Renal cortex interstitium (tissue), 15 donors: ENCODE measurements at places on chromosomes 4 and X.
A peak's percentile ranks its signal among the peaks of the same experiment; 100 is the strongest.

DNA sequence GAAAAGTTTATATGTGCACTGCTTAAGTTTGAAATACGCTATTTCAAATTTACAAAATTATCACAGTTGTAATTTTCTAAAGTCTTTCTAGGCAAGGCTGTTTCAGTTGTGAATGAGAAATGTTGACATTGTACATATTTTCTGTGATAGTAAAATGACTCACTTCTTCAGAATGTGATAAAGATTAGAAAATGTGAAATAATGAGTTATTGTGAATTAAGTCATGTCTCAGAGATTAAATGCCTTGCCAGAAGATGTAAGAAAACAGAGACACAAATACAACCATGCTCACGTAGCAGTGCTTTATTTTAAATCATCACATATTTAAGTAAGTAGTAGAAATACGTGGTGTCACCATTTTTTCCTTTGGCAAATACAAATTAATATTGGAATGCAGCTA lies 768 bp downstream of the CLCN4 start:
- DNase-seq, result no peak

GRCh38 chr4:68599150-68599549 lies 23.0 kb upstream of the UGT2B17 start:
- DNase-seq, result no peak

- no peak for DNase-seq
Observed at GRCh38 chr4:7430965-7431695, 3.6 kb downstream of the PSAPL1 start.

GRCh38 chrX:8988446-8988845 lies 45.5 kb downstream of the FAM9B start:
- no peak for DNase-seq

GRCh38 chr4:125360727-125361126 lies 46.0 kb downstream of the FAT4 start:
- DNase-seq, result no peak

GRCh38 chr4:48194971-48195370 lies 60.9 kb upstream of the TXK start:
- no peak for DNase-seq

DNA sequence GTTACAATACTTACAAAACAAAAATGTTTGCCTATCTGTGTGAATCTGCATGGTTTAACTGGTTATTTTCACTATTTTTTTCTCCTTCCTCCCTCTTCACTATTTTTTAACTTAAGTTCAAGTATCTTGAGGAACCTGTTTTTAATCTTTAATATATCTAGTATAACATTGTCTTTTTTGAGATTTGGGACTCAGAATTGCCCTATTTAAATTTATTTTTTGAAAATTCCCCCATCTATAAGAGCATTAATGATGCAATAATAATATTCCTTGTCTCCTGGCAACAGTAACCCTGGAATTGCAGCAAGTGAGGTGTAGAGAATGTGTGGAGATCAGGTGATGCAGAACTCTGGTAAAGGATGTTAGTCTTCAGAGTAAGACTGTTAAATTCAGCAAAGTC lies at the start of gene TENT5D:
Gene TENT5D (plus strand): TSS at position 301 of the 400 bp plus-strand sequence. CDS start 22,093 bp downstream, outside the sequence.
- no peak for DNase-seq

DNA sequence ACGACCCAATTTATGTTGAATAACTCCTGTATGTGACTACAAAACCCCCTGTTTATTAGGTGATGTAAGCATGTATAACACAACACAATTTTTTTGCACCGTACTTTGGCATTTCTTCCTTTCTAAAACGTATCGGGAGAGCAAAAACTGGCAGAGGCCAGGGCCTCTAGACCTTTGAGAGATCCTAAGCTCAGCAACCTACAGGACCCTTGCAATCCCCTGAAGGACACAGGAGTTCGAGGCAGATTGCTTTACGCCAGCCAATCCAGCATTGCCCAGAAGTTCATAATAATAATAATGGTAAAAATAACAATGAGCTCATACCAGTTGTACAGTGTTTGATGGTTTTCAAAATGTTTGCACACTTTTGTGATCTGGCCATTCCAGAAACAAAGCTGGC lies 7.7 kb downstream of the NKX3-2 start:
- no peak for DNase-seq

GRCh38 chr4:122784261-122784660 lies 42.4 kb upstream of the FGF2 start:
- no peak for DNase-seq

DNA sequence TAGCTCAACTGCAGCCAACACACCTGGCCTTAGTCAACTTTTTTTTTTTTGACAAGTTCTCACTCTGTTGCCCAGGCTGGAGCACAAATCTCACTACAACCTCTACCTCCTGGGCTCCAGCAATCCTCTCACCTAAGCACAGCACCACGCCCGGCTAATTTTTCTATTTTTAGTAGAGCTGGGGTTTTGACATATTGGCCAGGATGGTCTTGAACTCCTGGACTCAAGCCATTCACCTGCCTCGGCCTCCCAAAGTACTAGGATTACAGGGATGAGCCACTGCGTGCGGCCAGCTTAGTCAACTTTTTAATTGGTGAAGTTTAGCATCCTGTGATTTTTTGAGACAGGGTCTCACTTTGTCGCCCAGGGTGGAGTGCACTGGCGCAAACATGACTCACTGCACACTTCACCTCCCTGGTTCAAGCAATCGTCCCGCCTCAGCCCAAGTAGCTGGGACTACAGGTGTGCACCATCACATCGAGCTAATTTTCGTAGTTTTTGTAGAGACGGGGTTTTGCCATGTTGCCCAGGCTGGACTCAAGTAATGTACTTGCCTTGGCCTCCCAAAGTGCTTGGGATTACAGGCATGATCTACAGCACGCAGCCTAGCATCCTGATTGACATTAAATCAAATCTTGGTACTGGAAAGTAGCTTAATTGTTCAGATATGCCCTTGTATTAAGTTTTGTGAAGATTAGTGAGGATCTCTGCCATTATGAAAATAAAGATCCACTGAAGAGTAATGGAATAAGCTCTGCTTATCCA lies 8.3 kb downstream of the HNRNPDL start:
- no peak for DNase-seq

- no peak for DNase-seq
Observed at GRCh38 chrX:35561985-35562384, 236.2 kb upstream of the MAGEB16 start.

- DNase-seq, result no peak
Observed at GRCh38 chr4:111031001-111031579, 408.2 kb upstream of the PITX2 start.

DNA sequence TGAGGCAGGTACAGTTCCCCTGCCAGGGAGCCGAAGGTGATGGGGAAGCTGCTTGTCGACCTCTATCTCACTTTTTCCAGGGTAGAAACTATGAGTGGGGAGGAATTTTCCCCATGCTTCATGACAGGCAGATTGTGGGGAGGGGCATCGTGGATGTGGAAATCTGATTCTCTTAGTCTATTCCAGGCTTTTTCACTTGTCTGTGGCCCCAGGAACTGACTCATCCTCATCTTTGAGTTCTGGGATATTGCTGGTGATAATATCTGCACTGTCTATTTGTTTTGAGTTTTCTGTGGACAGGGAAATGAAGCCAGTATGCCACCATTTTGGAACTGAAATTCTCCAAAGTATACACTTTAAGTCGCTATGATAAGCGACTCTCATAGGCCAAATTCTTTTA lies 7.6 kb upstream of the TLR2 start:
- no peak for DNase-seq

GRCh38 chr4:40281913-40282312 lies 53.2 kb upstream of the CHRNA9 start:
- DNase-seq, result no peak

GRCh38 chr4:47597696-47598095 lies 112.6 kb downstream of the ATP10D start:
- no peak for DNase-seq

DNA sequence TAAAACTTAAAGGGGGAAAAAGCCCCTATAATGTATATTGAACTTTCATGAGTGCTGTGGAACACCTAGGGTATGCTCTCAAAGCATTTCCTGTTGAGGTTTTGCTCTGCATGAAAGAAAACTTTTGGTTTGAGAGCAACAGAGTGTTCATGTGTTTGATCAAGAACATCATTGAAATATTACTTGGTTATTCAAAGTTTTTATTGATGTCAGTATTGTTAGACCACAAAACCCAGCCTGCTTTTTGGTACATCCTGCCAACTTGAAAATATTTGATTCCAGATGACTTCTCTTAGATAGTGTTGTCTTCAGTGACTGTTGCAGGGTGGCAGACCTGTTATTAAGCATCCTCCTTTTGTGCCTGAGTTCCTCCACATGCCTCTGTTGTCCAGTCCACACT lies 68.0 kb downstream of the N4BP2 start:
- no peak for DNase-seq

DNA sequence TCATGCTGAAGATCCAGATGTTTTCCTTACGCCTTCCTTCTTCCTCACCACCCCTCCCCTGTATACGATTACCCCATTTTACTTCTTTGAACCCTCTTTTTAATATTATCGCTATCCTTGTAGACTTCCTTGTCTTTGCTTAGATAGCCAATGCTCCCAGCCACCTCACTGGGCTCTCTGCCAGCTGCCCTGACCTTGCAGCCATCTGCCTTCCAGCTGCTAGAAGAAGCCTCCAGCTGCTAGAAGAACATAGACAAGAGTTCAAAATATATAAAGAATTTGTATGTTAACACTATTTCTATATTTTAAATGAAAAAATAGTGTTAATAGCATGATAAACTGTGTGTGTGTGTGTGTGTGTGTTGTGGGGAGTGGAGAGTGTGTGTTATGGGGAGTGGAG lies 374.7 kb downstream of the ANKRD50 start:
- no peak for DNase-seq

DNA sequence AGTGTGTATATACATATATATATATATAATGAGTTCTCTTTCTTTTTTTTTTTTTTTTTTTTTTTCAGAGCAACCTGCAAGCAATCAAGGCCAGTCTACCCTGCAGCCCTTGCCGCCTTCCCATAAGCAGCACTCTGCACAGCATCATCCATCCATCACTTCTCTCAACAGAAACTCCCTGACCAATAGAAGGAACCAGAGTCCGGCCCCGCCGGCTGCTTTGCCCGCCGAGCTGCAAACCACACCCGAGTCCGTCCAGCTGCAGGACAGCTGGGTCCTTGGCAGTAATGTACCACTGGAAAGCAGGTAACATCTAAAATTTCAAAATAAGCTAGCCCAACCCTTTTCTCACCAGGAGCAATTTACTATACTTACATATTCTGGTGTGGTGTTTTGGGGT lies 316.3 kb downstream of the DCTD start:
- no peak for DNase-seq

- DNase-seq, result no peak
Observed at GRCh38 chr4:185358959-185359358, 36.8 kb downstream of the LRP2BP start.

DNA sequence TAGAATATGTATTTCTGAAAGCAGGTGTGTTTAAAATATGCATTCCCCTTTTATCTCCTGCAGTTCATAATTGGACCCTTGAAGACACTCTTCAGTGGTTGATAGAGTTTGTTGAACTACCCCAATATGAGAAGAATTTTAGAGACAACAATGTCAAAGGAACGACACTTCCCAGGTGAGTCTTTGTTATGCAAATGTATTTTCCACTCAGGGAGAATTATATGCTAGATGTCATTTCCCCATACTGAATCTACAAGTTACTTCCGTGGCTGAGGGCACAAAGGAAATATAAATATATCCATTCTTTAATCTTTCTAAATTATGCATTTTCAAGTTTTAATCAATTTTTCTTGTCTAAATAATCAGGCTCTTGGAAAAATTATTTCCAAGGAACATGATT lies 134.7 kb downstream of the STIM2 start:
- DNase-seq, result no peak

- no peak for DNase-seq
Observed at GRCh38 chrX:101219864-101220346, 319 bp downstream of the DRP2 start.

GRCh38 chr4:52197306-52197705 lies 146.2 kb downstream of the SPATA18 start:
- DNase-seq, result peak; percentile 38

DNA sequence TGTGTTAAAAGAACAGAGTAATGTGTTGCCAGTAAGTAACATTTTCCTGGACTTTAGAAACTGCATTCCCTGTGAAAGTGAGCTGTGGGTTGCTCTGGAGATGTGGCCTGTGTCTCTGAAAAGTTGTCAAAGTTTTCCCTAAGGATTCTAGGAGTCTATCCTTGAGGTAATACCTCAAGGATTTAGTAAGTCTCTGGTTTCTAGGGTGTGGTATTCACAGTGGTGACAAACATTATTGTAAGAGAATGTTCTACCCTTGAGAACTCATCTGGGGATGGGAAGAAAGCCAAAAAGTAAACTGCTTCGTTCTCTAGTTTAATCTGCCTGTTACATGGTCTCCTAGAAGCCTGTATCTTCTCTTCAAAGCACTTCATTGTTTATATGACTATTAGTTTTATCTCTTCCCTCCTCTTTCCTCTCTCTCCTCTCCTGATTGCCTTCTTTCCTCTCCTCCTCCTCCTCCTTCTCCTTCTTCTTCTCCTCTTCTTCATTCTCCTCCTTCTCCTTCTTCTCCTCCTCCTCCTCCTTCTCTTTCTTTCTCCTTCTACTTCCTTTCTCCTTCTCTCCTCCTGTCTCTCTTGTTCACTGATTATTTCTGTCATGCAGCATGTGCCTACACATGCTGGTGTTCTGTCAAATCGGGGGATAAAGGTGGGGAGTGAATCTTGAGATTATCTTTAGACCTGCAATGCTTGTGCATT lies 321.3 kb downstream of the PTTG2 start:
- DNase-seq, result no peak
